ENCODE measurements at places on chromosomes 16 and 17. TPM values are rescaled to one million over a fixed set of nuclear protein-coding genes. Genes with fewer than 3 reads are reported as not detected.

GRCh38 chr17:41511116-41511515, 5.7 kb upstream of the KRT13 start:
- no peak overlapping the region for H3K27ac ChIP-seq
- no peaks in the 10 kb centered on the region for H3K4me1 ChIP-seq
- no peaks in the 10 kb centered on the region for H3K27me3 ChIP-seq
- H3K4me3 ChIP-seq, result no peak overlapping the region

- DNase-seq, result no peak
- H3K36me3 ChIP-seq, result no peaks in the 10 kb centered on the region
- no peaks in the 10 kb centered on the region for H3K27me3 ChIP-seq
- no peak overlapping the region for H3K27ac ChIP-seq
- no peak overlapping the region for H3K4me3 ChIP-seq
- H3K4me1 ChIP-seq, result no peaks in the 10 kb centered on the region
Measured at GRCh38 chr17:79324194-79324593, 249.6 kb downstream of the ENGASE start.

DNA sequence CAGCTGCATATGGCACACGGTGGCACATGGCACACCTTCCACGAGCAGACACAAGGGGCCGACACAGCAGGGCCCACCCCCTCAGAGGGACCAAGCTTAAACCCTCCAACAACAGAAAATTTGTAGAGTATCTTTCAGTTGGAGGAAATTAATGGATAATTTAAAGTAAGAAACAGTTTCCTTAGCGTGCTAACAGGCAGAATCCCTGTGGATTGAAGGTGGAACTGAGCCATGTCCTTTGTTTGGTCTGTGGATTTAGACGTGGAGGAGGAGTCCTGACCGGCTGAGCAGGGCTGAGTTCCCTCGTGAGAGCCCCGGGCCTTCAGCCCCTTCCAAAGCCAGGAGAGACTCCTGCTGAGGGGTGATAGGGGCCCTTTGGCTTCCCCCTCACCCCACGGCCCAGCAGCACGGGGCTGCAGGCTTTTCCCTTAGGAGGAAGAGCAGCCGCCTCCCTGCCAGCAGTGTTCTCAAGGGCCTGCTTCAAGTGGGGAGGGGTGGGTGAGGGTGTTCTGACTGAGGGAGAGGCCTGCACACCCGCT, 1.4 kb upstream of the CYB561 start:
- no peak overlapping the region for H3K4me3 ChIP-seq
- H3K27me3 ChIP-seq, result no peaks in the 10 kb centered on the region
- H3K27ac ChIP-seq, result peak overlapping the region; percentile 75
- no peak for DNase-seq

DNA sequence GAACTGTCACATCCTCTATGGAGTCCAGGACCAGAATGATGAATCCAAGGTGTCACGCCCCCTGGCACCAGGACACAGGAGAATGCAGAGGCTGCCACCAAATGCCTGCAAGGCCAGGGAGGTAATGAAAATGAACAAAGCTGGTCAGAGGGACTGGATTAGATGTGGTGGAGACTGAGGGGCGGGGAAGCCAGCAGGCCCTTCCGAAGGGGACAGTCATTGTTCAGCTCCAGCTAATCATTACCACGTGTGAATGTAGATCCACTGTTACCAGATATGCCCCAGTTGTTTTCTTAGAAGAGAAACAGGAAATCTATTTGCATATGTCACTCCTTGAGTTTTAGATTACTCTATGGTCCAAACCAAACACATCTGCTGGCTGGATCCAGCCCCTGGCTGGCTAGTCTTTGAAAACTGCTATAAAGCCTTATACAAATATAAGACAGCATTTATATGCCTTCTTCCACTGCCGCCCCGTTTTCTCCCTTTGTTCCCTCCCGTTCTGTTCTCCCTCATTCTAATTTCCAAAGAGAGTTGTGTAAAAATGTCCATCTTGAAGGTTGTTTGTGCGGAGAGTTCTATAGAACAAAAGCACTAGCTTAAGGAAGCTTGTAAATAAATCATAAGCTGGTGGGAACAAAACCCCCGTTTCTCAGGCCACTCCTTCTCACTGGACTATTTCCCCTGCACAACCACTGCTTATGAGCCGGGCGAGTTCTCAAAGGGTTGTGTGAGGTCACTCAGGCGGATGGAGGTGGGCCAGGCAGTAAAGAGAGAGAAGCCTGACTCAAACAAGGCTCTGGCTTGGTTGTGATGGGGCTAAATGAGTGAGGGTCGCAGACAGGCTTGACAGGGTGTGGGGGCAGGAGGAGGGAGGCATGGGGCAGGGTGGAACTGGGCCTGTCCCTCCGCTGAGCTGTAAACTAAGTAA, 14.2 kb downstream of the CRYM start:
- no peak overlapping the region for H3K4me3 ChIP-seq
- no peaks in the 10 kb centered on the region for H3K4me1 ChIP-seq

DNA sequence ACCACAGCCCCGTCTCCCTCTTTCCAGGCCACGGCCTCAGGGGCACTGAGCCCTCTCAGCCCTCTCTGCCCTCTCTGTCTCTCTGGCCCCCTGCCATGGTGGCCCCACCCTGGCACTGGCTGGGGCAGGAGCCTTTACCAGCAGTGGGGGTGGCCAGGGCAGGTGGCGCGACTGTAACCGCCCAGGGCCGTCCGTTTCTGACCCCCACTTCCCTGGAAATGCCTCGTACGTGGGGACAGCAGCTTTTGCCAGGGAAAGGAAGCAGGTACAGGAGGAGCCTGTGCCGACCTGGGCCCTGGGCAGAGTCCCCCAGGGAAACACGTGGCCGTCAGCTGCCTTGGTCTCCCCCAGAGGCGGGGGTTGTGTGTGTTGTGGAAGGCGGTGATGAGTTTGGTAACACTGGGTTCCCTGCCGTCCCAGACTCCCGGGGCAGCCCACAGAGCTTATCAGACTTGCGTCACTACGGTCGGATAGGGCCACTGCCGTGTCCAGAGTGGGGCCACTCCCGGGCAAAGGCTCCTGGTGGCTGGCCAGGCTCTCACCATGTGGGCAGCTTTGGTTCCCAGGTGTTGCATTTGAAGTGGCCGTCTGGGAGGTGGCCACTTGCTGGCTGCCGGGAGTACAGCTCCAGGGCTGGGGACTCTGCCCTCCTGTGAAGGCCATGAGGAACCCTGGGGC, 249.3 kb upstream of the CIBAR2 start:
- no peak overlapping the region for H3K4me3 ChIP-seq
- no peak overlapping the region for H3K27ac ChIP-seq

DNA sequence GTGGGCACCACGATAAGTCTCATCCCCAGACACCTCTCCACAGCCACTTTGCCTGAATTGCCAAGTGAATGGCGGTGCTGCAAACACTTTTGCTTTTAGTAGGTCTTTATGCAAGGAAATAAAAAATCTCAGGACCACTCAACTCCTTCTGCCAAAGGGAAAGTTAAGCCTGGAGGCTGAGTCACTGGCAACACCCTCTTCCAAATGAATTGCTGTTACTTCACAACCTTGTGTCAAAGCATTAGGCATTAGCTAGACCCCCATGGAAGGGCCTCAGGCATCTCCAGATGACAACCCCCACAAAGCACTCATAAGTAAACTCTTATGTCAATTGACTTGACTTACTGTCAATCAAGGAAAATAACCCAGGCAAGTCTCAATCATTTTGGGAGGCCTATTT, 43.0 kb downstream of the RNF112 start:
- no peak for DNase-seq
- H3K36me3 ChIP-seq, result no peaks in the 10 kb centered on the region
- H3K27me3 ChIP-seq, result no peaks in the 10 kb centered on the region
- no peak overlapping the region for H3K27ac ChIP-seq
- H3K4me1 ChIP-seq, result peaks cover 7% of the 10 kb centered on the region

- H3K36me3 ChIP-seq, result no peaks in the 10 kb centered on the region
- DNase-seq, result no peak
- H3K4me1 ChIP-seq, result no peaks in the 10 kb centered on the region
- no peak overlapping the region for H3K4me3 ChIP-seq
- no peak overlapping the region for H3K27ac ChIP-seq
- H3K27me3 ChIP-seq, result no peaks in the 10 kb centered on the region
Measured at GRCh38 chr16:17162560-17162959, 308.2 kb downstream of the XYLT1 start.

GRCh38 chr16:28001184-28001583, 62.3 kb downstream of the GSG1L start:
- DNase-seq, result no peak
- no peak overlapping the region for H3K27ac ChIP-seq
- no peaks in the 10 kb centered on the region for H3K36me3 ChIP-seq
- no peaks in the 10 kb centered on the region for H3K4me1 ChIP-seq
- no peaks in the 10 kb centered on the region for H3K27me3 ChIP-seq

DNA sequence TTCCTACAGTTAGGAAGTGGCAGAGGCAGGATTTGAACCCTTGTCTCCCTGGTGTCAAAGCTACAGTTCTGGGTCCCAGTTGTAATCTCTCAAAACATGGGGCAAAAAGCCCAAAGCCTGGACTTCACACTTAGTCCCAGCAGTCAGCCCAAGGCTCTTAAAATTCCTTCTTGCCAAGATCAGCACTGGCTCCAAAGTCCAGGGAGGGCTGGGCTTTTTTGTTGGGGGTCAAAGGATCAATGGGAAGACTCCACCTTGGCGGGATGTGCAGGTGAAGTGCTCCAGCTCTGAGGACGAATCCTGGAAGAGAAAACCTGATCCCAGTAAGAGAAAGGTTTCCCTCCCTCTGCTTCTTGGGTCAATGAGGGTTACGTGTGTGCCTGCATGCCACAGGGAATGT, 195.5 kb downstream of the HAPSTR1 start:
- H3K27me3 ChIP-seq, result no peaks in the 10 kb centered on the region
- no peaks in the 10 kb centered on the region for H3K4me1 ChIP-seq
- H3K36me3 ChIP-seq, result no peaks in the 10 kb centered on the region
- DNase-seq, result no peak

DNA sequence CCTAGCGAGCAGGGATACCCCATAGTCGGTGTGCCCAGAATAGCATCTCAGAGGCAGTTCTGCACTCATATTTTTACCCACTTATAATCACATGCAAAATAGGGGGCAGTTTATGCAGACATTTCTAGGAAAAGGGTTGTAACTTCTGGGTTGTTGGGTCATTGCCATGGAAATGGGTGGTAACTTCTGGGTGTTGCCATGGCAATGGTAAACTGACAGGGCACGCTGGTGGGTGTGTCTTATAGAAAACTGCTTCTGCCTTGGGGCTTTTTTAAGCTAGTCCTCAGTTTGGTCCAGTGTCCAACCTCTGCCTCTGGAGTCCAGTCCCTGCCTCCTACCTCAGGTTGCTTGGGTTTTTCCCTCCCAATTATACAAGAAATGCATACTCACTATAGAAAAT, 7.4 kb upstream of the SPAG9 start:
- H3K27me3 ChIP-seq, result no peaks in the 10 kb centered on the region
- no peak for DNase-seq

GRCh38 chr16:87016046-87017035, 300.9 kb downstream of the C16orf95 start:
- H3K27me3 ChIP-seq, result no peaks in the 10 kb centered on the region
- no peak for DNase-seq
- H3K36me3 ChIP-seq, result no peaks in the 10 kb centered on the region
- H3K27ac ChIP-seq, result no peak overlapping the region

DNA sequence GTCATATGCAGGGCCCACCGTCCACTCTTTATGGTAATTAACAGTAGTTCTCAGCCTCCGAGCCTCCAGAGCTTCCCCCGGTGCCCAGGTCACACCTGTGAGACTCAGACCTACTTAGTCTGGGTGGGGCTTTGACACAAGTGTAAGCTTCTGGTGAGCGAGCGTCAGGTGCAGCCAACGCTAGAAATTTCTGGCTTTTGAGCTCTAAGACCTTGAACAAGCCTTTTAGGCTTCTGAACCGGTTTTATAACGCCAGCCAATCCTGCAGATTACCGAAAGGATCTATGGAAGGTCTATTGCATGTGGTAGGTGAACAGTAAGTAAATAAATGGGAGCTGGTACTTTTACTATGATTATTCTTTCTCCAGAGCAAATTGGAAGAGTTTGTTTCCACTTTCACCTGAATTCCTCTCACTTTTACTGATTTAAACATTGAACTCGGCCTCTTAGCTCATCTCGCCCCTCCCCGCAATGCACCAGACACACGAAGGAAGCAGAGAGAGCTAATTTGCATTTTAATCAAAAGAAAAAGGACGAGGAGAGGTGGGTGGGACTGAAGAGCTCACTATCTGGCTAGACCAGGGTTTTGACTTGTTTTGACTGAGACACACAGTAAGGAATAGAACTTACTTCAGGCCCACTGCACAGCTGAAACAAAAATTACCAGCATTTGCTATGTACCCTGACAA, 47.1 kb downstream of the ABAT start:
- no peaks in the 10 kb centered on the region for H3K4me1 ChIP-seq
- H3K27me3 ChIP-seq, result no peaks in the 10 kb centered on the region
- H3K4me3 ChIP-seq, result no peak overlapping the region
- DNase-seq, result no peak
- H3K36me3 ChIP-seq, result no peaks in the 10 kb centered on the region

DNA sequence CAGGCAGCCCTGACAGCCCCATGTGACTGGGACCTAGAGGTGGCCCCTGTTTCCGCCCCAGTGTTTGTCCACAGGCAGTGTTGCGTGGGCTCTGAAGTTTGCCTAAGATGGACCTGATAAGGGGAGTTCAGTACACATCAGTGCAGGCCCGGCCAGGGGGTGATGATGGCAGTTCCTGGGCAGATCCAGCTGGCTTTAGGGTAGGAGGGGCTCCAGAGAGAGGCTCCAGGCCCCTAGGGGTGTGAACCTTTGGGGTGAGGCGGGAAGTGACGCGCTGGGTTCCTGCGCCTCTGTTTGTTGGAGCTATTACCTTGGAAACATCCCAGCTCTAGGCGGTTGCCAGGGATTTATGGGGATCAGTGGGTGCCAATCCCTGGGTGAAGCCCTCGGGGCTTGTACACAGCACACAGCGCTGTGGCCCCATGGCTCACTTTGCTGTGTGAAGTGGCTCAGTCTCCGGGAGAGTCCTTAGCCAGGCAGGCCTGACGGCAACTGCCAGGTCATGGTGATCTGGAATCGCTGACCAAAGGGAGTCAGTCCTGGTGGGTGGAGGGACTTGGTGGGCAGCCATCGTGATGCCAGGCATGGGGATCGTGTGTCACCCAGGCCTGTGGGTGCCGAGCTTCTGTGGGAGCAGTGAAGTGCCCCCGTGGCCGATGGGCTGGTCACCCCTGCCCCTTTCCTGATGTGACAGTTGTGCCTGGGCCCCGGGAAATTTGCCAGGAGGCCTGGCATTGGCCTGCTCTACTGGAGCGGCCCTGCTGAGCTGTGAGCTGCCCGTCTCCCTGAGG, 146.1 kb downstream of the SEC14L1 start:
- no peaks in the 10 kb centered on the region for H3K27me3 ChIP-seq
- no peak overlapping the region for H3K27ac ChIP-seq
- no peak overlapping the region for H3K4me3 ChIP-seq

- no peak overlapping the region for H3K27ac ChIP-seq
- no peak overlapping the region for H3K4me3 ChIP-seq
- H3K27me3 ChIP-seq, result no peaks in the 10 kb centered on the region
- DNase-seq, result no peak
Measured at GRCh38 chr17:7323731-7324437, 5.3 kb downstream of the NEURL4 start.

TLCD3B gene
- not detected for total RNA-seq

KRTAP3-1 gene
- total RNA-seq, result not detected

MAP2K3 gene
- total RNA-seq, result 10.4 TPM

RPL23 gene
- 3,326 TPM for total RNA-seq

HBQ1 gene
- total RNA-seq, result not detected

C17orf50 gene
- not detected for total RNA-seq

Measured in uterus (tissue), 4 donors.